ENCODE measurements at places on chromosomes 1 and 21. TPM values are rescaled to one million over a fixed set of nuclear protein-coding genes. Genes with fewer than 3 reads are reported as not detected.
A peak's percentile ranks its signal among the peaks of the same experiment; 100 is the strongest.

The ANGPTL1 gene
- total RNA-seq, result 44.1 TPM

DNA sequence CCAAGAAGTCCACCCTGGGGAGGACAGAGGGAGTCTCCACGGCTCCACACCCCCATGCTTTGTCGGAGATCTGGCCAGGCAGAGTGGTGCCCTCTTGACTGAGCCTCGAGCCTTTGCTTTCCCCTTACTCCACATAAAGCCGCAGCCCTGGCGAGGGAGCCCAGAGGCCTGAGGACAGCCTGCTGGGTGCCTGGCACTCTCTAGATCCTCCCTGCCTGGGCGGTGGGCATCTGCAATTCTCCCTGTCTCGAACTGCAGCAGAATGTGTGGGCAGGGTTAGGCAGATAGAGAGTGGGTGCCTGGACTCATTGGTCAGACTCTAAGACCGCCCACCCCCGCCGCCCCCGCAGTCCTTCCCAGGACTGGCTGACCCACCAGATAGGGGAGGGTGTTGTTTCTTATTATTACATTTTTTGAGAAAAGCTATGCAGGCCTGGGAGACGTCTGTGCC, 13.9 kb downstream of the EPHX1 start:
- DNase-seq, result peak; percentile 56

DNA sequence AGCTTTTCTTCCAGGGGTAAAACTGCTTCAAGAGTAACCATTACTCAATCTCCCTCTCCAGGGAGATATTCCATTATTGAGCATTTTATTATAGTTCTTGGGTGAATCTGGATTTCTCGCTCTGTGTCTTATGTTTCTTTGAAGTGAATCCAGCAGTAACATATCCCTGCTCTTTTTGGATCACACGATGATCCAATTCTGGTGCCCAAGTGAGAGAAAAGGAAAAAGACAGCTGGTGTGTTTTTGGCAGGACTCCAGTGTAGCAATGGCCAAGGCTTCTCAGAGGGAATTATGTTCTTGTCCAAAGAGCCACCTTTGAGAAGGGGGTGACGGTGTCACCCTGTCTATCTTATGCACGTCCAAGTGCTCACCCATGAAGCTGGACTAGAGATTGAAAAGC, 140.3 kb upstream of the ERRFI1 start:
- no peak for DNase-seq

DNA sequence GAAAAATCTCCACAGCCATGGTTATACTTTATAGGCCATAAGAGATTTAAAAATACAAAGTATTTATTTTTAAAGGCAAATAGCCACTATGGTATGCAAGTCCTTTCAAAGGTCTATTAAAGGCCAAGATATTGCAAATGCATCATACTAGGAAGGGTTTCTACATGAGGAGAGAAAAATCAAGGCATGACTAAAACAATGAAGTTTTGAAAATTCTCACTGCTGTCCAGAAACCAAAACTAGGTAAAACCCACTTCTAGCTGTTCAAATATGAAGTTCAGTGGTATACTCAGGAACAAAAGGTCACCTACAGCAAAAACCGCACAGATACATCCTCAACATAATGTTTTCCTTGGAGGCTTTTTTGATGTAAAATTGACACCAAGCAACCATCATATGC, 75.0 kb downstream of the EPS15 start:
- DNase-seq, result no peak

Data from ovary (tissue), 10 donors.